ENCODE measurements at places on chromosomes 7 and 10.
A peak's percentile ranks its signal among the peaks of the same experiment; 100 is the strongest.

DNA sequence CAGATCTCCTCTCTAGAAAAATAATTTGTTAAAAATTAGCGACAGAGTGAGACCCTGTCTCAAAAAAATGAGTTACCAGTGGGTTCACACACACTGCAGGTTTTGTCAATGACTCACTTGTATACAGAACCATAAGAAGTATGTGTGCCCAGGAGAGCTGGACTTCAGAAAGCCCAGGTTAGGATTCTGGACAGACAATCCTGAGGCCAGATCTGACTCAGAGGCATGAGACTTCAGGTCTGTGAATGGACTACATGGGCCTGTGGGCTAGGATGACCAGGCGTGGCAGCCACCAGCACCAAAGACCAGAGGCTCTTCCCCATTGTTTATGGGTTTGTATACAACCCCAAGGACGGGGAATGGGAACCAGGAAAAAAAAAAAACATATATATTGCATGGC is 9.3 kb upstream of the ZNF438 start:
- DNase-seq, result no peak

DNA sequence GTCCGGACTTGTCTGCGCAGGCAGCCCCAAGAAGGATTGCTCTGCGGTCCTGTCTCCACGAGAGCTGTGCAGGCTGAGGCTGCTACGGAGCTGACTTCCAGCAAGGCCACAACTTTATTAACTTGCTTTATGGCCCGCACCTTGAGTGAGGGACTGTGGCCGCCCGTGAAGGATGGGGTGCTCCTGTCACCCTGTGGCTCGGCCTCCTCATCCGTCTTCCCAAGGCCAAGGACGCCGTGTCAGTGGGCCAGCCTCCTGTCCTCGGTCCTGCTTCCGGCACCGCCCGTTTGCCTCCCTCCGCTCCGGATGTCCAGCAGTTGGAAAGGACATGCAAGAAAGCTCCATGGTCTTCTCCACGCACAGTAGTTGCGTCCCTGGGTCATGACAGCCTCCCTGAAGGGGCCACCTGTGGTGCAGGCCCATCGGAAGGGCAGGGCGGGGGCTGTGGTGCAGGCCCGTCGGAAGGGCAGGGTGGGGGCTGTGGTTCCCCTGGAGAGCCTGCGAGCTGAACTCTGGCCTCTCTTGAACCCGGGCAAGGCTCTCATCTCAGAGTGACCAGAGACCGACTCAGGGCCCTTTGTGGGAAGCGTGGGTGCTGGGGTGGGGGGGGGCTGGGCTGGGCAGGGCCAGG is 87.1 kb downstream of the NKX6-2 start:
- no peak for DNase-seq

GRCh38 chr7:15647309-15647708 is 39.2 kb downstream of the MEOX2 start:
- DNase-seq, result no peak

GRCh38 chr10:116629340-116629739 is 8.6 kb downstream of the PNLIPRP2 start:
- DNase-seq, result no peak

DNA sequence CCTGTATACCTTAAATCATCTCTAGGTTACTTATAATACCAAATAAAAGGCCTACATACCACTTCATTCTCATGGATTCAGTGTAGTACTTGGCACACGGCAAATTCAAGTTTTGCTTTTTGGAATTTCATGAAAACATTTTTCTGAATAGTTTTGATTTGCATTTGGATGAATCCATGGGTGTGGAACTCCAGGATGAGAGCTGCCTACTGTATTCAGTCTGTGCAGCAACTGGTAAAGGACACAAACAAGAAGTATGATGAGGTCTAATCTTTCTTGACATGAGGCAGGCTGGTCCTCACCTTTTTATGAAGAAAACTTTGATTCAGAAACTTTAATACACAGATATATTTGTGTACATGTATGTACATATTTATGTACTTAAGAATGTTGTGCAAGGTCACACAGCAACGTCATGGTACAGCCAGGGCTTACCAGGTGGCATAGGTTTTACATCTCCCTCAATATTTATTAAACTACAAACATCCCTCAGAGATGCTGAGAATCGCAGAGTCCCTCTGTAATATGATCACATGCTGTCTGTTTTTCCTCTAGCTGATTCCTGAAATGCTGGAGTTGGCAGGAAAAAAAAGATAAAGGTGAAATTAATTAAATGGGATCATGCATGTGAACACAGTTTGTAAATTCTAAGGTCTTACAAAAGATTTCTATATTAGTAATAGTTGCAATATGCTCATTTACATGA is 239.6 kb downstream of the PRKG1 start:
- no peak for DNase-seq

DNA sequence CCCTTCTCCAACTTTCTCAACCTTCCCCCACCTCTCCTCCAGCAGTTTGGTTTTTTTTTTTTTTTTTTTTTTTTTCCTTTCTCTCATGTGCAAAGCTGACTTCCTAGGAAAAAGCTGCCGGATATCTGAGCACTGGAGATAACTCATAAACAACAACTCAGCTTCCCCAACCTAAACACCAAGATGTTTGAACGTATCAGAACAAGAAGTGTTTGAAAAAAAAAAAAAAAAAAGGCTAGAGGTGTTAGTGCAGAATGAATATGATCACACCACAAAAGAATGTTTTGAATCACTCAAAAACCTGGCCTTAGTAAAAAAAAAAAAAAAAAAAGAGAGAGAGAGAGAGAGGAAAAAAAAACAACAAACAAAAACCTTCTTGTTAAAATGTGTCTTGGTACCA is 11.2 kb downstream of the GATA3 start:
- no peak for DNase-seq

DNA sequence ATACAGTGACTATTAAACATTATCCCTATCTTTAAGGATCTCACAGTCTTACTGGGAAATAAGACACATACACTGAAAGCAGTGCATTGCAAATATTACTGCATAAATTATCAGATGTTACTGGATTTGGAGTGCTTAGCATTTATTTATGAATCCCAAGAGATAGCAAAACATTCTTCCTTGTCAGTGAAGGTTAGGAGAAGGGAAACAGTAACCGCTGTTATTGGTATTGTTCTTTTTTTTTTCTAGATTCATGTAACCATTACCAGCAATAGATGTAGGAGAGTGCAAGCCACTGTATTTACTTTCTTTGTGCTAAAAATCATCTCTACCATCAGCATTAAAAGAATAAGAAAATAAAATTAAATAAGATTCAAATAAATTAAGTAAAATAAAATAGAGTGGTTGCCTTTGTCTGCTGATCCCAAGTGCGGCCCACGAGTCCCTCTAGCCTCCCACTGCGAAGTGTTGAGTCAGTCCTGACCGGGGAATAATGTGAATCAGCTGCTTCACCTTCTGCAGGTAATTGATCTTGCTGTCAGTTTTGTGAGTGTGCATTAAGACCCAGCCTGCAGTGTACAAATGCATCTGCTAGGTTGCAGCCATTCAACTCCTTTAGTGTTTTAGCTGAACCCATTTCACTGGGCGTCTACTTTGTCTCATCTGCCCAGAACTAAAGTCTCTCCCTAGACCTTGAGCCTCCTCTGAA is 1344.9 kb downstream of the GATA3 start:
- DNase-seq, result no peak

GRCh38 chr7:27992755-27993493 is 187.7 kb downstream of the JAZF1 start:
- DNase-seq, result no peak

DNA sequence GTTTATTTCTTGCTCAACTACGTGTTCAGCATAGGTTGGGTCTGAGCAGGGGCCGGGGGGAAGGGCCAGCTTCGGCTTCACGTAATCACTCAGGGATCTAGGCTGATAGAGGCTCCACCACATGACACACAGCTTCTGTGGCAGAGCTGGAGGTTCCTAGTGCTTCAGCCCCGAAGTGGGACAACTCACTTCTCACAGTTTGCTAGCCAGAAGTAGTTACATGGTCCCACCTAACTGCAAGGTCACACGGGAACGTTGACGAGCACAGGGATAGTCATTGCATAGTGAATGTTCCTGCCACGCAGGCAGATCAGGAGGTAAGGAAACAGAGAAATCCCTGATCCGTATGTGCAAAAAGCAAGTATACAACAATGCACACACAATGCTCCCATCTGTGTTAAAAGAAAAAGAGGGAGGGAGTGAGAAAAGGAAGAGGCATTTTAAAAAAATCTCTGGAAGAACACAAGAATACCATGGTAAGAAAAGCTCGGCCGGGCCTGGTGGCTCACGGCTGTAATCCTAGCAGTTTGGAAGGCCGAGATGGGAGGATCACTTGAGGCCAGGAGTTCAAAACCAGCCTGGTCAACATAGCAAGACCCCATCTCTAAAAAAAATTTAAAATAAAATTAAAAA is 16.9 kb downstream of the SMURF1 start:
- no peak for DNase-seq

DNA sequence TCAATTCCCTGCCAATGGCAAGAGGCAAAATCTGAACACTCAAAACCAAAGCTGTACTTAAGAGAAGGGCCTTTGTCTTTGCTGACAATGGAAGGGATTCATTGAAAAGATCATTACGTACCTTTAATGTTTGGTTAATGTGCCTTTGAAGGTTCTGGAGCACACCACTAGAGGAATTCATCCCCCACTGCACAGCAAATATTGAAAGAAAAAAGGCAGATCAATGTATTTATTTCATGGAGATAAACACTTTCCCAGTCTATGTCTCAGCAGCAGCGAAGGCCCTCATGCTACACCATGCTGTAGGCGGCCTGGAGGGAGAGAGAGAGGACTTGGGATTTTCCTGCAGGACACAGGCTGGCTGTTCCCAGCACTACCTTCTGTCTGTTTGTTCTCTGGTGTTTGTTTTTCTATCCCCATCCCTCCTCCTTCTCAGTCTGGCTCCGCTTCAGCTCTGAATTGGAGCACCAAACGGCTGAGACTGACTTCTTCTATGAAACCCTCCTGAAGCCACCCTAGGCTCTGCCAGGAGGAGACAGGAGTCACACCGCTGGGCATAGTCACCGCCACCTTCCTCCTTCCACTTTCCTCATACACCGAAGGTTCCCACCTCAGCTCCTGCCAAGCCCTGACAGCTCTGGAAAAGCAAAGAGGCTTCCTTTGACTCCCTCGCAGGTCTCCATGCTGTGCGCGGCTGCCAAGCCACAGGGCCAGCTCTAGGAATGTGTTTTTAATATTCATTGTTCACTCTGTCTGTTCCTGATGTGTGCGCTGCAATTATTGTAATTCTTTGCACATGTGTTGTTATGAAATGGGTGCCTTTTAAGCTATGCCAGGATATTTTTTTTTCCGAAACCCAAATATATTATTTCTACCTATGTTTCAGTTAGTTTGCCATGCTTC is 301.5 kb downstream of the FZD1 start:
- no peak for DNase-seq

- DNase-seq, result no peak
Measured at GRCh38 chr7:119270045-119270464, 1002.9 kb upstream of the KCND2 start.

DNA sequence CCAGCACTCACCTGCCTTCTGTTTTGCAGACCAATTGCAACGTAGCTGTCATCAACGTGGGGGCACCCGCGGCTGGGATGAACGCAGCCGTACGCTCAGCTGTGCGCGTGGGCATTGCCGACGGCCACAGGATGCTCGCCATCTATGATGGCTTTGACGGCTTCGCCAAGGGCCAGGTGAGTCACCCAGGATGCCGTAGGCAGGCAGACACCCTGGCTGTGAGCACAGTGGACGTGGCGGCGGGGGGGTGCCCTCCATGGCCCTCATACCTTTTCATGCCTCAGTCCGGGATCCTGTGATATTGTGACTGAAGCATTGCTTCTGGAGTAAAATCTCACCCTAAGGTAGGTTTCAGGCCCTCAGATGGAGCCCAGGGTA is 46.0 kb downstream of the PFKP start:
- no peak for DNase-seq

GRCh38 chr7:123485187-123485586 is 49.2 kb downstream of the IQUB start:
- no peak for DNase-seq

DNA sequence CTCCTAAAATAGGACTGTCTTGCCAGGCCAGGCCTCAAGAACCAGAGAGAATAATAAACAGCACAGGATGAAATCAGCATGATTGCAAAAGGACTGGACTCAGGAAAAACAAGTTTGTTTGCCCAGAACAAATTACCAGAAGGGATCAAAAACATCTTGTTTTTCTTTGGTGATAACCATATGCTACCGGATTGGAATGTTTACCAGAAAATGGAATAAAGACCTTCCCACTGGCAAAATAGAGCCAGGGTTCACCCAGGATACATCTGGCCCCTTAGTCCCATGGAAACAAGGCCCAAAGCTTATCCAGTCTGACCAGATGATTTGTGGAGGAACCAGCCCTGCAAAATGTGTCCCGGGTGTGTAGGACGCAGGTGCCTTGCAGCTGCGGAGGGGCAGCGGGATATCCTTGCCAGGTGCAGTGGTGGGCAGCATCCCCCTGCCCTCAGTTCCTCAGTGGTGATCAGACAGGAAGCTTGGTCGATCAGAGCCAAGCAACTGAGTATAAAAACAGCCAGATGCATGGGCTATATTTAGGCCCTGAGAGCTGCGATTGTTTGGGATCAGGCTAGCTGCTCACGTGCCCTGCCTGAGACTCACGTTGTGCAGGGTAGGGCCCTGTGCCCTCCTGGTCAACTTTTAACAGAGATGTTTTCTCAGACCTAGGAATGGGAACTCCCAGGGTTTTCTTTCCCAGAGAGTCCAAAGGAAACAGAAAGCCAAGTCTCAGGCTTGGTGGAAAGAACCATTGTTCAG is 4.6 kb upstream of the ZNF22 start:
- no peak for DNase-seq

GRCh38 chr10:70940834-70941568 is 52.6 kb upstream of the PCBD1 start:
- DNase-seq, result peak; percentile 38

GRCh38 chr7:109844362-109844761 is 1246.6 kb upstream of the LRRN3 start:
- no peak for DNase-seq

DNA sequence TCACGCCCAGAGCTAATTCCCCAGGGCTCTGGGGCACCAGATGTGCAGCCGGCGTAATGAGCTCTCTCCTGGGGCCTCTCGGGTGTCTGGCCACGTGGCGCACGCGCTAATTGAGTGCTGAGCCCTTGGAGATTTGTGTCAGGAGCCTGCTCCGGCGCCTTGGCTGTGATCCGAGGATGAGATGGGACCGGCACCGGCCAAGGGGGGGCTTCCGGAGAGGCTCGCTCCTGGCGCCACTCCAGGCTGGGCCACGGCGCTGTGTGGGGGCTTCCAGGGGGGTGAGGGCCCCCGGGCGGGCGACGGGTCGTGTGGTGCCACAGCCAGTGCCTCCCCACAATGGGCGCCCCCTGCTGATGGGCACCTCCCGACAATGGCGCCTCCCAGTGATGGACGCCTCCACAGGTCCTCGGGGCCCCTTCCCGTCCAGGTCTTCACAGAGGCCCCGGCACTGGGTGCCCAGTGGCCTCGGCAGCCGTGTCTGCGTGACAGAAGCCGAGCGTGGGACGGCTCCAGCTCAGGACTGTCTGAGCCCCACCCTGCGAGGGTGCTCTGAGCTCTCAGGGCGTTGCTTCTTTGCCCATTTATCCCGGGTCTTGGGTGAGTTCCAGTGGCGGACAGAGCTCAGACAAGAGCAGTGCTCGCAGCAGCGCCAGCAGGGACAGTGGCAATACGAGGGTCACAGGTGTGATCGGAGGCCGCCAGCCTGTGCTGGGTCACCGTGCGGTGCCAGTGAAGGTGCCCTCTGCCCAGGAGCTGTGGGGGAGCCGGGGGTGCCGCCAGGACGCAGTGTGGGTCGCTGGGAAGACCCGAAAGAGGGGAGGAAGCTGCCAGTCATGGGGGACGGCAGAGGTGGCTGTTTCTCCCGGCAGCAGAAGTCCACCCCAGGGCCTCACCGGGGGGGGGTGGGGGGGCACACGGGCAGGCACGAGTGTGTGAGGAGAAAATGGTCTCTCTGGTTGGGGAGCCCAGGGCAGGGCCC is 8.2 kb upstream of the NKX6-2 start:
- DNase-seq, result no peak

All from mesothelial cell of epicardium (in vitro differentiated cells).